ENCODE measurements at places on chromosomes 13 and 19.

- no peak for DNase-seq
Measured at GRCh38 chr13:31485183-31485582, 254.1 kb upstream of the RXFP2 start.

- DNase-seq: peak; percentile 51
Measured at GRCh38 chr13:88005188-88005587, 334.0 kb downstream of the SLITRK5 start.

- DNase-seq: no peak
Measured at GRCh38 chr13:38369058-38369457, 19.4 kb downstream of the UFM1 start.

DNA sequence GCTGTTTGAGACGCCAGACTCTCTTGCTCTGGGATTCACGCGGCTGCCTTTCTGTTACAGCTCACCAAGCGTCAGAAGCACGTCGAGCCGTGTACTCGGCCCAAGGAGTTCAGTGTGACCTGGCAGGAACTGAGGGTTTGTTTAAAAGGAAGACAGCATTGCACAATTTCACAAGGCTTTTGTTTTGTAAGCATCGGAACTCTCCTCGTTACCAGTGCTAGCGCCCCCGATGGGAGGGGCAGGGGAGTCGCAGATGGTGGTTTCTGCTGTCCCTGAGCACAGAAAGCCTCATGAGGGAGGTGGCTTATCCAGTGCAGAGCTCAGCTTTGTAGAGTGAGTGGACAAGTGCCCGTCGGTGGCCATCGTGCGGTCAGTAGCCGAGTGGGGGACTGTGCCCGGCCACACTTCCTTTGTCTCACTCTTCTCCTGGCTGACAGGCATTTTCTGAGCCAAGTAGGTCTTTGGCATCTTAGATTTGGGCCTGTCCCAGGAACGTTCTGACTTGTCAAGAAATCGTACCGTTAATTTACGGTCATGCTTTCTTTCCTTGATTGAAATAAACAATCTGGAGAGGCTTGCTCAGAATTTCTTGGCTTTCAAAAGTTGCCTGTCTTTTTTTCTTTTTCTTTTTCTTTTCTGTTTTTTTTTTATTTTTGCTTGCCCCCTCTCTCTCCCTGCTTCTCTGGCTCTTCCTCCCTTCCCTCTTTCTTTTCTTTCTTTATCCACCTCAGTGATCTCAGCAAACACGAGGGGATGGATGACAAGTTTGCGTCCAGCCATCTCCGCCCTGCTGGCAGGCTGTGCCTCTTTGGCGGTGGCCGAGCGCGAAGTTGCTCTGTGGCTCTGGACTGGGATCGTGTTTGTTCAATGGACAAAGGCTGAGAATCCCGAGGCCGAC, 7.7 kb downstream of the KDM4B start:
- peak; percentile 88 for DNase-seq

DNA sequence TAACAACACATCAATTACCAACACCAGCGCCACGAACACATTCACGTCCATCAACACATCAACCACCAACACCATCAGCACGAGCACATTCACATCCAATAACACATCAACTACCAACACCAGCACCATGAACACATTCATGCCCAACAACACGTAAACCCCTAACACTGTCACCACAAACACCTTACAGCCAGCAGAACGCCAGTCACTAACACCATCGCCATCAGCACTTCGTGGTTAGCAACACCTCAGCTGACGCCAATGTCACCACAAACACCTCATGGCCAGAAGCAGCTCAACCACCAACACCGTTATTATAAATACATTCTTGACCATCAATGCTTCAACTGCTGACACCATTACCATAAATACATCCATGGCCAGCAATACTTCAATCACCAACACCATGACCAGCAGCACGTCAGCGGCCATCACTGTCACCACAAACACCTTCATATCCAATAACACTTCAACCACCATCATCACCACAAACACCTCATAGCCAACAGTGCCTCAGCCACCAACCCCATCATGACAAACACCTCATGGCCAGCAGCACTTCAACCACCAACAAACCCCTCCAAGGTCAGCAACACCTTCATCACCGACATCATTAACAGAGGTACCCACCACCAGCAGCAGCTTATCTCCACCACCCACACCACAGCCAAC, 9.4 kb downstream of the FCER2 start:
- DNase-seq: no peak

DNA sequence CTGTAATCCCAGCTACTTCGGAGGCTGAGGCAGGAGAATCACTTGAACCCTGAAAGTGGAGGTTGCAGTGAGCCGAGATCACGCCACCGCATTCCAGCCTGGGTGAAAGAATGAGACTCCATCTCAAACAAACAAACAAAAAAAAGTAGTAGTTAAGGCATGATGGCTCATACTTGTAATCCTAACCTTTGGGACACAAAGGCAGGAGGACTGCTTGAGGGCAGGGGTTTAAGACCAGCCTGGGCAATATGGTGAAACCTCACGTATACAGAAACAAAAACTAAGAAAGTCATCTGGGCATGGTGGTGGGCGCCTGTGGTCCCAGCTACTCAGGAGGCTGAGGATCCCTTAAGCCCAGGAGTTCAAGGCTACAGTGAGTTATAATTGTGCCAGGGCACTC, 1.8 kb downstream of the DNMT1 start:
- no peak for DNase-seq

DNA sequence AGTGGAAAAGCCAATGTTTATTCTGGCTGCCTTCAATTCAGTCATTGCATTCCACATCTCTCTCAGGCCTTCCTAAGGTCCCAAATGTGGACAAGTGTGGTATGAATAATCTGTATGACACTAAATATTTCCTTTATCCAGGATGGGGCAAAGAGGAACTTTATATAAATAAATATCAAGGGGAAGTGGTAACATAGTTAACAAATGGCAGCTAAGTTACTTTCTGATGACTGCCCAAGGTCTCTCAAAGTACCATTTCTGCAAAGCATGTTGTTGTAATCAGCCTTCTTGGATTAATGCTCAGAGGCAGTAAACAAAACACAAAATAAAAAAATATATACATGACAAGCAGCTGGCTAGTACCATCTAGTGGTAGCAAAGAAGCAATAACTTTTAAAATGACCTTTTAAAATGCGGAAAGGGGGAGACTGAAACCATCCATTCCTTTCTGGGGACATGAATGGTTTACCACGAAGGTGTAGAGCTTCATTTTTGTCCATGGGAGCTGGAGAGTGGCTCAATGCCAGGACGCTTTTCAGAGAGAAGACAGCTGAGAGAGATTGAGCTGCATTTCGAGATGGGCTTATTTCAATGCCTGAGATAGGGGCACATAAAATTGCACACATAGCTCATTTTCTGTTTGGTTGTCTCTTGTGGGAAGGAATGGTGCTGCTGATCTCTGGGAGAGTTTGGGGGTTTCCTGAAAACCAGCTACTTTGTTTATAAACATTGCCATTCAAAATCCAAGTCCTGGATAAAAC, 259.2 kb downstream of the RFC3 start:
- no peak for DNase-seq

GRCh38 chr13:35787937-35788336, 311.4 kb upstream of the MAB21L1 start:
- no peak for DNase-seq

GRCh38 chr19:42313840-42314755, 989 bp downstream of the TMEM145 start:
- no peak for DNase-seq

GRCh38 chr13:25871389-25872125, 180.3 kb downstream of the SHISA2 start:
- DNase-seq: no peak

DNA sequence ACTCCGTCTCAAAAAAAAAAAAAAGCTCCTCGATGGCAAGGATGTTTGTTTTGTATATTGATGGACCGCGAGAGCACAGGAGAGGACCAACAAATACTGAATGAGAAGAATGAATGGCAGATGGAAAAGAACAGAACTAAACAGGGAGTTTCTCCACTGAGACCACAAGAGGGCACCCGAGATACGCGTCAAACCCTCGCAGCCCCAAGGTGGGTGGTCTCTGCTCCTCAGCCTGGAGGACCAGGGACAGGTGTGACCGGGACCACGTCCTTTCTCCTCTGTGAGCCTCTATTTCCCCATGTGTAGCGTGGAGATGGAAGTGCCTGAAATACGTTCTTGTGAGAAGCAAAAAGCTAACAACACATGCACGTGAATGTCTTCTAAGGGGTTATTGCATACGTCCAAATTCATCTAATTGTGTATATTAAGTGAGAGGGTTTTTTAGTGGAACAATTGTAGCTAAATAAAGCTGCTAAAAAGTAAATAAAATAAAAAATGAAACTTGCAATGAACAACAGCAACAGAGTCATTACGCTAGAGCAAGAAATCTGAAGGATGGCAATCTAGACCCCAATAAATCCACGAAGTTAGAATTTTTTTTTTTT, 8.3 kb upstream of the CDC42EP5 start:
- DNase-seq: peak; percentile 69

GRCh38 chr13:94170145-94170571, 309.3 kb downstream of the DCT start:
- peak; percentile 79 for DNase-seq

- no peak for DNase-seq
Measured at GRCh38 chr13:42383025-42383424, 111.1 kb downstream of the AKAP11 start.

- no peak for DNase-seq
Measured at GRCh38 chr13:109026266-109026665, 396.9 kb downstream of the MYO16 start.

DNA sequence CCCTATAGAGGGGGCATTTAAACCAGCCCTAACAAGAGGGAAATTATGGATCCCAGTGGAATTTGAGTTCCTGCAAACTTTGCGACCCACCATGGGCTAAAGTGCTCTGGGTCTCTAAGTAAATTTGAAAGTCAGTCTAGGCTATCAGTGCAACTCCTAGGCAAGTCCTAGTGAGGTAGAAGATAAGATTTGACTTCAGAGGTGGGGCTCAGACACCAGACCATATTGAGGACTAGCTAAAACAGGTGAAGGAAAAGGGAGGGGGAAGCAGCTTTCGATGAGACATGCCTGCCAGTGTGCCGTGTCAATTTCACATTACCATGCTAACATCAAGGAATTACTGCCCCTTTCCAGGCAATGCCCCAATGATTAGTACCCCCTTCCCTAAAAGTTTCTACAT, 38.4 kb downstream of the CD320 start:
- DNase-seq: no peak

DNA sequence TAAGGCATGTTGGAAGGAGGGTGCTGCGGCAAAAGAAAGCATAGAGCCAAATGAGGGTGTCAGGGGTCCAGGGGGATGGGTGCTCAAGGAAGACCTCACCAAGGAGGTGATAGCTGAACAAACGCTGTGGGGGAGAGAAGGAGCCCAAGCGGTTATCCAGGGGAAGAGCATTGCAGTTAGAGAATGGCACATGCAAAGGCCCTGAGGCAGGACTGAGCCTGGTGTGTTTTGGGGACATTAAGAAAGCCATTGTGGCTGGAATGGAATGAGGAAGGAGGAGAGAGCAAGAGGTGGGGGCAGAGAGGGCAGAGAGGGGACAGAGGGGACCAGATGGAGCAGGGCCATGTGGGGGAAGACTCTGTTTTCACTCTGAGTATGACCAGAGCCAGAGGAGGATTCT, 6.1 kb upstream of the MYH14 start:
- no peak for DNase-seq

DNA sequence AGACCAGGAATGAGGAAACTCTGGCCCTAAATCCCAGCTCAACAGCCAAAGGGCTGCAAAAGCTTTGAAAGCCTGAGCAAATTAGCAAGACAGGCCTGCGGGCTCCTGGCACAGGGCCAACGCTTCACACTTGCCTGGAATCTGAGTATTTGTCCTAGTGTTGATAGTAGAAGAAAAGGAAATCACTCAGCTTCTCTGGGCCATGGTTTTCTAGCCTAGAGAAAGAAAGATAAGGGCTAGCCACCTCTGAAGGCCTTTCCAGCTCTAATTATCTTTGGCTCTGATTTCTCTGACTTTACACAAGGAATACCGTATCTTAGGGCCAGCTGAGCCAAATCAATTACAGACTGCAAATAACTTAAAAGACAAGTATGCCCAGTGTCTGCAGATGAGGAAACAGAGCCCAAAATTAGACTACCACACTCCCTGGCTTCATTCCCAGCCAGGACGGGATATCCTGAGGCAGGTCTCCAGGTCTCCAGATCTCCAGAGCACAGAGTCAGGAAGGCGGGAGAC, 69.6 kb downstream of the STK24 start:
- peak; percentile 89 for DNase-seq

DNA sequence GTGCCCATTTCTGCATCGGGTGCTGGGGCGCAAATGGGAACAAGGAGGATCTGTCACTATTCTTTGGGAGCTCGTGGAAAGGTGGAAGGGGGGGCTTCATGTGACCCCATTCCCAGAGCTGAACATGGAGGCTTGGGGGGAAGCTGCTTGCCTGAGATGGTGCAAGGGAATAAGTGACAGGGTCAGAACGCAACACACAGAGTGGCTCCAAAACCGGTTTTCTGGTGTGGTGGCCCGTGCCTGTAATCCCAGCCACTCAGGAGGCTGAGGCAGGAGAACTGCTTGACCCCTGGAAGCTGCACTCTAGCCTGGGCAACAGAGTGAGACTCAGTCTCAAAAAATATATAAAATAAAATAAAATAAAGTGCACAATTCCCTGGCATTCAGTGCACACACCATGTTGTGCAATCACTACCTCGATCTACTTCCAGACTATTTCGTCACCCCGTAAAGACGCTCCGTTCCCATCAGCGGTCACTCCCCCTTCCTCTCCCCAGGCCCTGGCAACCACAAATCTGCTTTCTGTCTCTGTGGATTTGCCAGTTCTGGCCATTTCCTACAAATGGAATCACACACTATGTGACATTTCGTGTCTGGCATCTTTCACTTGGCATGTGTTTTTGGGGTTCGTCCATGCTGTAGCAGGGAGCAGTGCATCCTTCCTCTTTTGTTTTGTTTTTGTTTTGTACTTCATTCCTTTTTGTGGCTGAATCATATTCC, 18.2 kb upstream of the COMP start:
- peak; percentile 81 for DNase-seq

DNA sequence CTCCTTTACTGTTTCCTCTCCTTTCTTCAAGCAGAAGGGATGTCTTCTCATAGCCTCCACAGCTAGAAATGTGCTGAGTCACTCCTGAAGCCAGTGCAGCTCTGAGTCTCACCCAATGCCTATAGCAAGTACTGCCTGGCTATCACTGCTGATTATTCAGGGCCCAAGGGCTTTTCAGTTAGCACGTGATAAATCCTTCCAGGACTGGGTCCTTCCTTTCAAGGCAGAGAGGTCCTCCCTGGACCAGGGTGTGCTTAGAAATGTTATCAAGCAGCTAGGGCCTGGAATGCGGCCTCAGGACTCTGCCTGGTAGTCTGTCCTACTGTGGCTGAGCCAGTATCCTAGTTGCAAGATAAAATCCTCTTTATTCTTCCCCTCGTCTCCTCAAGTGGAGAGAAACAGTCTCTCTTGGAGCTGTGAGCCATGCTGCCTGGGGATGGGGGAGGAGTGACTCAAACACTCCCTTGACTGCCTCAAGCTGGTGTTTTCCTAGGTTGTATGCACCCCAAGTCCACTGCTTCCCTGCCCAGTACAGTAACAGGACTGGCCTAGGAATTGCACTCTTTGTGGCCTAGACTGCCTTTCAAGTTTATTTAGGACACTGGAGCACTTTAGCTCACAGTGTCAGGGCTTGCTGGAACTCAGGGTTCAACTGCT, 198.7 kb upstream of the SERP2 start:
- DNase-seq: no peak
